ENCODE measurements at places on chromosomes 2 and 18.
A peak's percentile ranks its signal among the peaks of the same experiment; 100 is the strongest.

DNA sequence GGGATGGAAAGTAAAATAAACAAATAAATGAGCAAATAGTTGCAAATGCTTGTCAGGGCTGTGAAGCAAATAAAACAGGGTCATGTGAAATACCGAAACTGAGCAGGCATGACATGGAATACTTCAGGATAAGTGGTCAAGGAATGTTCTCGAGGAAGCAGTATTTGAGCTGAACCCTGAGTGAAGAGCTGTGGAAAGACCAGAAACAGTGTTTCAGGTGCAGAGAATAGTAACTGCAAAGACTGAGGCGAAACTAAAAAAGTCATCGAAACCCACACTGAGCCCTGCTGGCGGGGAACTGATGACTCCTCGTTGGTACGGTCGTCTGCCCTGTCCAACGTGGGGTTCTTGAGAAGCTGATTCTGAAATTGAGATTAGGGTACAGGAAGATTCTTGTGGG lies 27.2 kb upstream of the MYCN start:
- no peak for DNase-seq

DNA sequence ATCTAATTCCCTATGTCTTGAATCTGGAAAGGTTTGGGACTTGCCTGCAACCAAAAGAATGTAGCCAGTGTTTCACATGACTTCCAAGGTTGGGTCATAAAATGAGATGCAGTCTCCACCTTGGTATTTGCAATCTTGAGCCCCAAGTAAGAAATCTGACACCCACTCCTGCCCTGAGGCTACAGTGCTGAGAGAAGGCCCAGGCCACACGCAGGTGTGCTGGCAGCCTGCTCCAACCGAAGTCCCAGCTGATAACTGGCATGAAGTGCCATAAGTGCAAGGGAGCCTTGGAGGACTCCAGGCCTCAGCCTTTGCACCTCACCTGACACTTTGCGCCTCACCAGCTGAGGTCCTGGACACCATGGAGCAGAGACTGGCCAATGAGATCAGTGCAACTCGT lies 182.7 kb downstream of the ANAPC1 start:
- no peak for DNase-seq

DNA sequence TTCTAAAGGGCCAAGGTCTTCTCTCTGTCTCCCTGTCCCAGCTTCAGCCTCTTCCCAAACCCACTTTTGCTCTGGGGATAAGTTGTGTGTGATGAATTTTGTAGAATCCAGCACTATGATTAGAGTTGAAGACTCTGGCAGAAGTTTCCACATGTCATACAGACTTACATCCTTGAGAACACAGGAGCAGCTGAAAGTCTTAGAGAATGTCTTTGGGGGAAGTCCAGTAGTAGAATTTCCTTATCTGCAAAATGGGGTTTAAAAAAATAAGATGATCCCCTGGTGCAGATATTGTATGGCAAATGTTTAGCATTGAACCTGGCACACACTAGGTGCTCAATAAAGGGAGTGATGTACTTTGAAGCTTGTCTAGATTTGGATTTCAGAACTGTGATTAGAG lies 65.2 kb downstream of the TMEM247 start:
- no peak for DNase-seq

DNA sequence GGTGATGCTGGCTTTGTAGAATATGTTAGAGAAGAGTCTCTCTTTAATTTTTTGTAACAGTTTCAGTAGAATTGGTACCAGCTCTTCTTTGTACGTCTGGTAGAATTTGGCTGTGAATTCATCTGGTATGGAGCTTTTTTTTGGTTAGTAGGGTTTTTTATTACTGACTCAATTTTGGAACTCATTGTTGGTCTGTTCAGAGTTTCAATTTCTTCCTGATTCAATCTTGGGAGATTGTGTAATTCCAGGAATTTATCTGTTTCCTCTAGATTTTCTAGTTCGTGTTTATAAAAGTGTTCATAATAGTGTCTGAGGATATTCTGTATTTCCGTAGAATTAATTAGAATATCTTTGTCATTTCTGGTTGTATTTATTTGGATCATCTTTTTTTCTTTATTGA lies 943.5 kb downstream of the TRIB2 start:
- DNase-seq: no peak

- DNase-seq: peak; percentile 15
These were observed 109.2 kb upstream of the THOC1 start for GRCh38 chr18:377088-377487.

DNA sequence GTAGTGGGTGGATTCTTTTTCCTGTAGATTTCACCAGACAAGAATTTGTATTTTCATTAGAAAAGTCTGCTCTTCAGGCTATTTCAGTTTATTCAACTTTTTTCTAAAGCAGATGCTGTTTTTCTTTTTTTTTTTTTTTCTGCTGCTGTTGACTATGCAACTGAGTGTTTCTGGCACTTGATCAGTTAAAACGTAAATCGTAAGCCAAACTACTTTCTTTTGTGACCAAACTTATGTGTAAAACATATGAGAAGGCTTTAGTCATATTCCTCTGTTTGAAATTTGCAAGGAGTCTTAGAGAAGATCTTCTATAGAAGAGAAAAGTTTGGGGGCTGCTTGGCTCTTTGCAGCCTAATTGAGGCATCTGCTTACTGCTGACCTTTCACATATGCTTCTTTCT lies 170.1 kb downstream of the PARD3B start:
- no peak for DNase-seq

GRCh38 chr18:5543036-5543680 lies 639 bp downstream of the EPB41L3 start:
- peak; percentile 12 for DNase-seq

GRCh38 chr2:2810504-2810903 lies 479.4 kb upstream of the MYT1L start:
- no peak for DNase-seq

DNA sequence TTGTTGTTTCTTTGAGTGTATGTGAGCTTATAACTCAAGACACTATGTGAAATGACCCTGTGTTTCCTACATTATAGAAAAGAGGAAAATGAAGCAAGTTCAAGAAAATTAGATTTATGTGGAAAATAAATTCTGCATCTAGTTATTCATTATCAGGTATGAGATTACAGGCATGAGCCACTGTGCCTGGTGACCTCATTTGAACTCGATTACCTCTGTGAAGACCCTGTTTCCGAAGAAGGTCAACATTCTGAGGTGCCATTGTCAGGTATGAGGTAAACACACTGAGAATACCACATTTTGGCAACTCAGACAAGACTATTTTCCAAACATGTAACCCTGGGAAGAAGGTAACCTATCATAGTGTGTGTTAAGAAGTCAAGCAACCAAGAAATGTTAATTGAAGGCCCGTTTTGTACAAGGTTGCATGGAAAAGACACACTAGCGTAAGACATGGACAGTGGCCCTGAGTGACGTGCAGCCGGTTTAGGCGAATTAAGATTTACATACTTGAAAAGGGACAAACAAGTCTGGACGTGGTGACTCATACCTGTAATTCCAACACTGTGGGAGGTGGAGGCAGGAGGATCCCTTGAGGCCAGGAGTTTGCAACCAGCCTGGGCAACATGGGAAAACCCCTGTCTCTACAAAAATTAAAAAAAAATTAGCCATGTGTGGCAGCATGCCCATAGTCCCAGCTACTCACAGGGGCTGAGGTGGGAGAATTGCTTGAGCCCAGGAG lies 186.6 kb downstream of the NEDD4L start:
- DNase-seq: no peak

DNA sequence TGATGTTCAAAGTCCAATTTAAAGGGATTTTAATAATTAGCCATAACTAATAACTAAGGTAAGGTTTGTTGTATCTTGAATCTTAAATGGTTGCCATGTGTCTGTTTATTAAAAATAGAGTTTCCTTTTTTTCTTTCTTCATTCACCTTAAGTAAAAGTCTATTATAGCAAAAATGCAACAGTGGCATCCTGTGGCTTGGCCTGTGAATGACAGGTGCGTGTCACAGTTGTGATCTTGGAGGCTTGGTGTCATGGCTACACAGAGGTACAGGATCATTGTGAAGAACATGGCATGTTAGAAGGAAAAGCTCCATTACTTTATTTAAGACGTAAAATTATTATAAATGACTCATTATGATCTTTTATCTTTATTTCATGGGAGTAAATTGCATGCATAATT lies 246.1 kb downstream of the BCL2 start:
- no peak for DNase-seq

DNA sequence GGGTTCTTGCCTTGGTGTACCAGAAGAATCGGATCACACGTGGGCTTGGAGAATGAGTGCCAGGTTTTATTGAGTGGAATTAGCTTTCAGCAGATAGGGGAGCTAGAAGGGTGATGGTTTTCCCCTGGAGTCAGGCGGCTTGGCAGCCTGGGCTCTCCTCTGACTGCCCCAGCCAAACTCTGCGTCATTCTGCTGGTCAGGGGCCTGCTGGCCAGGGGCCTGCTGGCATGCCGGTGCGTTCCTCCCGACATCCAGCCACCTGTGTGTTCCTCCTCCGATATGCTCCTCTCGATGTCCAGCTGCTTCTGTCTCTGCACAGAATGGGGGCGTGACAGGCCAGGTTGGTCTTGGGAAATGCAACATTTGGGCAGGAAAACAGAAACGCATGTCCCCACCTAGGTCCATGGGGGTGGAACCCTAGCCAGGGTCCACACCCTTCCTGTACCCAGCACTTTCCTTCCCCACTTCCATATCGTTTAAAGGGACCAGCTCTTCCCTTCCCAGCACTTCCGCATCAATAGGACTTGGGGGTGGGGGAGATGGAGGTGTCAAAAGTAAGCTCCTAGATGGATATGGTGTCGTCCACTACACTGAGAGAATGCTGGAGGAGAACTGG lies 85.3 kb downstream of the VWA3B start:
- DNase-seq: no peak

- DNase-seq: no peak
These were observed 938.1 kb downstream of the CPS1 start for GRCh38 chr2:211494536-211494935.

GRCh38 chr2:69046221-69046662 lies 33.3 kb downstream of the ANTXR1 start:
- peak; percentile 61 for DNase-seq

- DNase-seq: peak; percentile 84
These were observed 105.5 kb downstream of the ZEB2 start for GRCh38 chr2:144414324-144414845.

GRCh38 chr2:220876080-220876824 lies 695.9 kb downstream of the EPHA4 start:
- no peak for DNase-seq

GRCh38 chr2:219542931-219543595 lies 546 bp downstream of the CHPF start:
- peak; percentile 46 for DNase-seq

GRCh38 chr2:26054598-26055348 lies 20.9 kb downstream of the RAB10 start:
- no peak for DNase-seq

GRCh38 chr2:223057569-223057968 lies 5.6 kb downstream of the KCNE4 start:
- DNase-seq: no peak

DNA sequence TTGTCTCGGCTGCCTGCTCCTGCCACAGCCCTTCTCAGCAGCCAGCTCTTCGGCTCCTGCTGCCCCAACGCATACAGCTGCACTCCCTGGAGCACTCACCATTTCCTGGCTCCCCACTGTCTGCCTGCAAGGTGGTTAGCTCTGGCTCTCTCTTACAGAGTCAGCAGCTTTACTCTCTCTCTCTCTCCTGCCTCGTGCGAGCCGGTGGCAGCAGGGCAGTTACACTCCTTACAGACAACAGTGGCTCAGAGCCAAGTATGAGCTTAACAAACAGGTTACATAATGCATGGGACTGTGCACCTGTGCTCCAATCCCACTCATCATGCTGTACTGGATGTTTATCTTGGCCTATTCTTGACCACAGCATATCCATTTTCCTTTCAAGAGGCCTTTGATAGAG lies 47.4 kb upstream of the DNAJC10 start:
- no peak for DNase-seq

- DNase-seq: no peak
These were observed 7.0 kb downstream of the KRCC1 start for GRCh38 chr2:88048541-88048940.

DNA sequence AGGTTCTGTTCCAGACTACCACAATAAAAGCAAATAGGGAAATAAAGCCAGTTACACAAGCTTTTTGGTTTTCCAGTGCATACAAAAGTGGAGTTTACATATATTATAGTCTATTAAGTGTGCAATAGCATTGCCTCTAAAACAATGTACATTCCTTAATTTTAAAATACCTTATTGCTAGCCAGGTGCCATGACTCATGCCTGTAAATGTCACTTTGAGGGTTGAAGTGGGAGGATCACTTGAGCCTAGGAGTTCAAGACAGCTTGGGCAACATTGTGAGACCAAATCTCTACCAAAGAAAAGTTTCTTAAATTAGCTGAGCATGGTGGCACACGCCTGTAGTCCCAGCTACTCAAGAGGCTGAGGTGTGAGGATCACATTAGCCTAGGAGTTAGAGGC lies 52.9 kb upstream of the IMP4 start:
- DNase-seq: no peak

GRCh38 chr2:197498235-197498936 lies 1.3 kb downstream of the HSPD1 start:
- no peak for DNase-seq

GRCh38 chr2:65514555-65515195 lies 82.3 kb upstream of the SPRED2 start:
- peak; percentile 65 for DNase-seq

DNA sequence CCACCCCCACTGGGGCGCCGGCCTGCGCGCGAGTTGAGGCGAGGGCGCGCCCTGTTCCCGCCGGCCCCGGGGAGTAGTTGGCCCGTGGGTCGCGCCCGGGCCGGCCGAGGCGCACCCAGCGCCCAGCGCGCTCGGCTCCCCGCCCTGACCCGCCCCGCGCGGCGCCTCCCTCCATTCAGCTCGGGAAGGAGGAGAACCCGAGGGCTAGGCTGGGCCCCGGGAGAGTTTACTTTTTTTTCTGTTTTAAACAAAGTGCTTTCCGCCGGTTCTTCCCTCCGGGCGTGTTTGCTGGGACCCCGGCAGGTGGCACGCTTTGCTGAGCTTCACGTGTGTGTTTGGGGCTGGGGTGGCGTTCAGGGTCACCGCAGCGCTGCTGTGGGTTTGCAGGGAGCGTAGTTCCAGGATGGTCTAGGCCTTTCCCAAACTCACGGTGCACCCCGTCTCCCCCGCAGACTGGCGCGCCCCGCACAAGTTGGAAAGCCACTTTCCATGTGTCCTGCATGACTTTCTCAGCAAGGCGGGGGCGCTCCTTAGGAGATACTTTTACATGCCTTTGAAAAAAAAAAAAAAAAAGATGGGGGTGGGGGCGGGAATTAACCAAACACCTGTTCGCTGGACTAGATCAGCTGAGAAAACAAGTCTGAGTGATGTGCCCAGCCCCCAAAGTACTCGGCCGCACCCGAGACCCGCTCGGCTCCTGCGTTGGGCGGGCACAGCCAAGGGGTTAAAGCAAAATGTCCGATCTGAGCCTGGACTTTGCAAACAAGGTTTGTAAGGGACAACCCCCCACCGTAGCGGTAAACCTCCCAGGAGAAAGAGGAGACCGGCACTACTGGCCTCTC lies 825 bp downstream of the ITGA6 start:
- DNase-seq: peak; percentile 39

GRCh38 chr18:23377669-23378301 lies 75.3 kb upstream of the RIOK3 start:
- peak; percentile 80 for DNase-seq

Data from AG08395 (cell line).